Muscle of arm (tissue), 14 donors: ENCODE measurements at places on chromosomes 12 and 14. TPM values are rescaled to one million over a fixed set of nuclear protein-coding genes. Genes with fewer than 3 reads are reported as not detected.

DNA sequence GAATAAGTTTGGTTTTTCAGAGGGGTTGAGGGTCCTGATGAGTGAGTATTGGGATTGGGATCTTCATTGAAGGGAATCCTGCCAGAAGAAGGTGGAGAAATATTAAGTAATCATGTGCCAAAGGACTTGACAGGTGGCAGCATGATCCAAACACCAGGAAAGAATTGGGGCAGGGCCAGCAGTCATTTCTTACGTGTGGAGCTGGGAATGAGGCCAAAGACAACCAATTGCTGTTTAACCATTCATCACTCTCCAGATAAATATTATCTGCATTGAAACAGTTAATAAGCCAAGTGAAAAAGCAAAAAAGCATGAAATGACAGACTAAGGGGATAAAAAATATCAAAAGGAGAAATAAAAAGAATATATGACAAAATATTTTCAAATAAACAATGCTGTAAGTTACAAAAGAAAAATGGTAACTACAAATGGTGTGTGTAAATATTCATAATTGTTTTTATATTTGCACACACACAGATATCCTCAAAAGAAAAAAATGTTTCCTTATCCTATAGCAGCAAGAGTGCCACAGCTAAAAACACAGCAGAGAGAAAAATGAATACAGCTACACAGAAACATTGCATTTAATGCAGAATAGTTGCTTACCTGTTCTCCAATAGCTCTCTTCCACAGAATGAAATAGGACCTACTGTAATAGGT, 26.2 kb downstream of the C2CD5 start:
- DNase-seq, result no peak

DNA sequence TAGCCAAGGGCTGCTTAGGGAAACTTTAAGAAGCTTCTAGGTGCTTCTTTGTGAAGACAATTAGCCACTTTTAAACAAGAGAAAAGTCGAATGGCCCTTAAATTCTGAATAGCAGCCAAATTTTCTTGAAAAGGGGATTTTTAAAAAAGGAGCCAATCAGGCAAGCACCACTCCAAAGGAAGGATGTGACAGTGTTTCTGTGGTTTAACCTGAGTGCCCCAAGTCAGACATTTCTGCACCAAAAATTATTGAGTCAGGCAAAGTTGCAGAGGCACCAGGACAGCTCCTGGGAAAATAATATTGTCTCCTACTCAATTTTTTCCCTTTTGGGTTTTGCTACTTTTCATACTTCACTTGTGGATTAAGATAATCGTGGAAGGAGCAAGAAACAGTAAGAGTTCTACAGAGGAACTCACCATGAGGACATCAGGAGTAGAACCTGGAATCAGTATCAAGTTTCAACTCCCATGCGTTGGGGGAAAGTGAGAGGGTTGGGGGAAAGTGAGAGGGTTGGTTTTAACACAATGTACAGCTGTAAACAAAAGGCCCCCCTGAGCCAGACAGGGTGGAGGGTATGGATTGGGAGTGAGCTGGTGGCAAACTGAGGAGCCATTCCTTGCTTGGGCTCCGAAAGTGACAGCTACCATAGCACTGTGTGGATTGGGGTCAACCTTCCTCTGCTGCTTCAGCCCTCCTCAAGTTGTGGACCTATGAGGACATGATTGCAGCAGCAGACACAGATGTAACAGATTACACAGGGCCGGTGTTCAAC, 90.8 kb downstream of the SLC38A1 start:
- no peak for DNase-seq

GRCh38 chr14:64826845-64827244, 52.9 kb downstream of the SPTB start:
- DNase-seq, result no peak

DNA sequence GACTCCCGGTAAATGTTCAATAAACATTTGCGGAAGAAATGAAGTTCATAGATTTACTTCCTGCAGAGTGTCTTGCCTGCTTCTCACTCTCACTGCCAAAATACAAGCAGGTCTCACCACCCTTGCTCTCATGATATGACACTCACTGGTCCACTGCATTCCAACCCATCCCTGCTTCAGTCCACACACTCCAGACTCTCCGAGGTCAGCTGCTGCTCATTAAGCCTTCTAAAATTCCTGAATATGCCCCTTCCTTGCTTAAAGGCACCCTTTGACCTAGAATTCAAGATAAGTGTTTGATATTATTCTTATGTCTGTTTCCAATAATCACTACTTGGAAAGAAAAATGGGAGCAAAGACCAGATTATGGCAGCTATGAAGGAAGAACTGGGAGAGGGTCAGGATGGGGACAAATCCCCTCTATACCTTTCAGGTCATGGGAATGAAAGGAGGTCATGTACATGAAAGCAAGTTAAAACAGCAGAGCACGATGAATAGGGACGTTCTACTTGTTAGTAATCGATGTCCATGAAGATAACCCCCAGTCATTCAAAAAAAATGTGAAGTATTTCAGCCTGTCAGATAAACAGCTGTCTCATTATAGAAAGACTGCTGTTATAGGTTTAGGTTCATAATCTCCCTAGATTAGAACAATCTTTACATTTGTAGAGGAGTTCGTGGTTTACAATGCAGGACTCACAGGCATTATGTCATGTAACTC, 10.5 kb upstream of the NID2 start:
- no peak for DNase-seq

Gene TAS2R30
- polyA plus RNA-seq, result not detected

DNA sequence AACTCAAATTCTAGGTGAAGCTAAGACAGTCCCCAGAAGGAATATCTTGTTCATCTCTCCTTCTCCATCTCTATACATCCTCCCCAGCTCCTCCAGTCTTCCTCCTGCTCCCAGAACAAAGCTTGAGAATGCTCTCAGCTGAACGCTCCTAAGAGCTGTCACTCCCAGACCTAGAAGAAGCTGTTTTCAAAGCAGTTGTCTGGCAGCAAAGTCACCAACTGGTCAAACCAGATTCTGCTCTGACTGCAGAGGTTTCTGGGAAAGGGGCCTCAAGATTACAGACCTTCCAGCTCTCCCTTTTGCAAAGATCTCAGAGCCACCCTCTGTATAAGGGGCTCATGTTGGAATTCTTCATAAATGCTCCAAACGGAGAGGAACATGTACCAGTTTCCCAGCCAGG, 9.6 kb upstream of the HSPB8 start:
- no peak for DNase-seq

DNA sequence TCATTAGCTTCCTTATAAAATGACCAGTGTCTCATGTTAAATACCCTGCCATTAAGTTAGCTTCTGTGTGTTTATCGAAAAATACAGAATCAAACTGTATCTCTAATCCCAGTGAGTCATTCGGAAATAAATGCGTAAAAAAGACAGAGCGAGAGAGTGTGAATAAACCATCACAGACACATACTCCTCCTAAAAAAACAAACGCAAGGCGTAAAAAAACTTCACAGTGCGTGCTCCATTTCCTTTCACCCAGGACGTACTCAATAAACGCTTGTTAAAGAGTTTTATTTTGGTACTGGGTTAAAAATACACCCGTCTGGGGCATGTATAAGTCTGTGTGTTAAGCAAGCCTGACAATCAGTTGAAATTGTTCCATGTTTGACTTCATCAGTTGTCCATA, 58.8 kb upstream of the ISM2 start:
- DNase-seq, result no peak

Gene FAM186B
- 0.52 TPM for polyA plus RNA-seq

GRCh38 chr12:10153271-10154144, 18.4 kb downstream of the OLR1 start:
- peak; percentile 82 for DNase-seq
